ENCODE measurements at places on chromosomes 11 and 22.

- DNase-seq = no peak
Observed at GRCh38 chr11:10529279-10529678, 11.7 kb downstream of the RNF141 start.

DNA sequence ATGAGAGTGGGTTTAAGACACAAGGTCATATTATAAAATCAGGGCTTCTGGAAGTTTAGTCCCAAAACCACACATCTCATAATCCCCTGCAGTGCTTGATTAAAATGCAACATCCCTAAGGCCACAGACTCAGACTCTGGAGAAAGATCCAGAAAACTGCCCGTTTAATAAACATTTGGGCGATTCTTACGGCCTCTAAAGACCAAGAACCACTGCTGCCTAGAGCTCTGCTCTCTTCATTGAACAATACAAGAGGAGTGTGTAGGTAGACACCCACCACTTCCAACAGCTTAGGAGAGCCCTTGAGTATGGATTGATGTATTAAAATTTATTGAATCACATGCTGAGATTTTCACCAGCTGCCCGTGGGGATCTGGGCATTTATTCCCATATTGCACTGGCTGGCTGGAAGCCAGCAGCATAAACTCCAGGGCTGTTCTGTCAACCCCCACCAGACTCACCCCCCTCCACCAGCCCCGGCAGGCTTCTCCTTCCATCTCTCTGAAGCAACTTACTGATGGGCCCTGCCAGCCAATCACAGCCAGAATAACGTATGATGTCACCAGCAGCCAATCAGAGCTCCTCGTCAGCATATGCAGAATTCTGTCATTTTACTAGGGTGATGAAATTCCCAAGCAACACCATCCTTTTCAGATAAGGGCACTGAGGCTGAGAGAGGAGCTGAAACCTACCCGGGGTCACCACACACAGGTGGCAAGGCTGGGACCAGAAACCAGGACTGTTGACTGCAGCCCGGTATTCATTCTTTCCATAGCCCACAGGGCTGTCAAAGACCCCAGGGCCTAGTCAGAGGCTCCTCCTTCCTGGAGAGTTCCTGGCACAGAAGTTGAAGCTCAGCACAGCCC lies 749 bp upstream of the BEST1 start:
- DNase-seq = no peak

GRCh38 chr11:100927579-100927978 lies 202.0 kb downstream of the PGR start:
- DNase-seq = no peak

GRCh38 chr22:24099666-24100065 lies 81.6 kb upstream of the SUSD2 start:
- DNase-seq = no peak

- no peak for DNase-seq
Observed at GRCh38 chr11:1290052-1291040, 19.1 kb downstream of the TOLLIP start.

GRCh38 chr11:23103416-23103815 lies 243.1 kb upstream of the CCDC179 start:
- no peak for DNase-seq

GRCh38 chr11:33475993-33476392 lies 218.8 kb downstream of the HIPK3 start:
- DNase-seq = no peak

- DNase-seq = no peak
Observed at GRCh38 chr11:125562430-125562829, 6.8 kb upstream of the EI24 start.

GRCh38 chr11:86211619-86212018 lies 32.9 kb upstream of the EED start:
- DNase-seq = no peak

DNA sequence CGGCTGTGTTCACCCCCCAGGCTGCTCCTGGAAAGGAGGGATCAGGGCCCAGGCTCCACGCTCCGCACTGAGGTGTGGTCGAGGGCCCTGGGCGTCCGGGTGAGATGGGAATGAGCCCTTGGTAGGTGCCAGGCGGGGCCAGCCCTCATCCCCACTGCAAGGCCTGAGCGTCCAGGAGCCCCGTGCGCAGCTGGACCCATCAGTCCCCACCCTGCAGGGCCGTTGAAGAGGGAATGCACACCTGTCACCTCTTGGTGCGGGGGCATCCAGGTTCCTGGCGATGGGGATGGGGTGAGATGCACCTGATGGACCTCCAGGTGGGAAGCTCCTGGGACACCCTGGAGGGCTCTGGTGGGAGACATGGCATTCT lies 72.2 kb downstream of the KCNQ1 start:
- no peak for DNase-seq
